ENCODE measurements at places on chromosomes 2 and 18.

- no peak for DNase-seq
Measured at GRCh38 chr2:18630101-18630500, 40.7 kb upstream of the NT5C1B start.

DNA sequence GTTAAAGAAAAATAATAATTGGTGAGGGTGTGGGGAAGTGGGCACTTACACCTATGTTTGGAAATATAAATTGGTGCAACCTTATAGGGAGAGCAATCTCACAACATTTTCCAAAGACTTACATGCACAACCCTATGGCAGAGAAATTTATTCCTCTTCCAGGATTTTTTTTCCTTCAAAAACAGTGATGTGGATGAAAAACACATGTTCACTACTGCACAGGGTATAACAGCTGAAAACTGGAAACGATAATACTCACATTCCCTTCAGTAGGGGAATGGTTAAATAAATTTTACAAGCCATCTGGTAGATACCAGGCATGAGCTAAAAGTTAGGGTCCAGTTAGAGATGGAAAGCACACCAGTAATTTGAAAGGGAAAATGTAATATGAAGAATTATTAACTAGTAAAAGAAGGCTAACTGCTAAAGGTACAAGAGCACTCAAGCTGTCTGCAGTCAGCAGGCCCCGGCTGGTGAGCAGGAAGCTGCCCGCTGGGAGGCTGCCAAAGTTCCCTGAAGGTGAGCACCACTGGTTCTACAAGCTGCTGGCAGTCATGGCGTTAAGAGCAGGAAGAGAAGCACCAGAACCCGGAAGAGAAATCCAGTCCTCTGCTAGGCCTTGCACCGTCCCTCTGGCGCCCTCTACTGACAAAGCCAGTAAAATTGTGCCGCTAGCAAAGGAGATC lies 28.4 kb upstream of the CASP8 start:
- peak; percentile 71 for DNase-seq

- DNase-seq, result no peak
Measured at GRCh38 chr18:69631281-69631680, 230.6 kb downstream of the DOK6 start.

GRCh38 chr2:24490181-24490689 lies 819 bp upstream of the NCOA1 start:
- DNase-seq, result no peak

GRCh38 chr2:153145470-153145978 lies 333.0 kb downstream of the RPRM start:
- no peak for DNase-seq

GRCh38 chr18:37714691-37715090 lies 149.1 kb upstream of the CELF4 start:
- DNase-seq, result no peak

DNA sequence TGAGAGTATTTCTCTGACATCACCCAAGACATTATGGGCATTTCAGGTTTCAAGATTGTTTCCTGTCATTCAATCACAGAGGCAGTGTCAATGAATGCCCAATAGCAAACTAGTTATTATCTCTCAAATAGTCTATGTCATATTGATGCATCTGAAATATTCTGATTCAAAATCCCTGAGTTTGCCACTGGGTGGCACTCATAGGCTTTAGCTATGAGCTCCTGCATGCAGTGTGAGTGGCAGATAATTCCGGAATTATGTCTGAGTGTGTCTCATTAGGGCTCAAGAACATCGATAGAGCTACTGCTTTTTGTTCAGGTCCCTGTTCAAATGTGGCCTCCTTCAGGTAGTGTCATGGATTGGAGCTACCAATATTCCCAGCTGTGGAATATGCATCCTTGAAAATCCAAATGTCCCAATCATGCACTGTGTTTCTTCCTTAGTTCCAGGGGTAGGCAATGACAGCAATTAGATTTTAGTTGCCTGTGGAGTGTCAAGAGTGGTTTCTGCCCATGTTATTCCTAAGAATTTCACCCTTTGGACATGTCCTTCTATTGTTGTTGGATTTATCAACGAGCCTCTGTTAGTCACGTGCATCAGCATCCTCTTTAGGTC lies 7.8 kb upstream of the OR6B3 start:
- DNase-seq, result no peak

DNA sequence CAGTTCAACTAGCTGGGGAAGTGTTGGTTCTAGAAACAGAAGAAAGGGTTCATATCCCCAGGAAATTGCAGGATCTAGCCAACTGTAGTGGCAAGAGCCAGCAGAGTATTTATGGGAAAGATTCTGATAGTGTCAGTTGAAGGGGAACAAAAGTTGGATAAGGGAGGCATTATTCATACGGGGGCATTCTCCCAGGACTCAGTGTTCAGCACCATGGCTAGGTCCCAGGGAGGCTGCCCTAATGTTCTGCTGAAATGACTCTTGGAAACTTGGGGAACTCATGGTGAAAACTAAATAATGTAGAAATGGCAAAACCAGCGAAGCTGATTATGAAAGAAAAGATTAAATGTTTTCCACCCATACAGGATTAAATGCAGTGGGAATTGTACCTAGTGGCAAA lies 543.7 kb downstream of the TRIB2 start:
- DNase-seq, result no peak

GRCh38 chr2:224816816-224817215 lies 100.7 kb upstream of the CCDC195 start:
- no peak for DNase-seq

- DNase-seq, result peak; percentile 49
Measured at GRCh38 chr2:233413559-233414272, 59.4 kb downstream of the DGKD start.

GRCh38 chr2:240911641-240912265 lies 5.6 kb downstream of the CROCC2 start:
- DNase-seq, result no peak

DNA sequence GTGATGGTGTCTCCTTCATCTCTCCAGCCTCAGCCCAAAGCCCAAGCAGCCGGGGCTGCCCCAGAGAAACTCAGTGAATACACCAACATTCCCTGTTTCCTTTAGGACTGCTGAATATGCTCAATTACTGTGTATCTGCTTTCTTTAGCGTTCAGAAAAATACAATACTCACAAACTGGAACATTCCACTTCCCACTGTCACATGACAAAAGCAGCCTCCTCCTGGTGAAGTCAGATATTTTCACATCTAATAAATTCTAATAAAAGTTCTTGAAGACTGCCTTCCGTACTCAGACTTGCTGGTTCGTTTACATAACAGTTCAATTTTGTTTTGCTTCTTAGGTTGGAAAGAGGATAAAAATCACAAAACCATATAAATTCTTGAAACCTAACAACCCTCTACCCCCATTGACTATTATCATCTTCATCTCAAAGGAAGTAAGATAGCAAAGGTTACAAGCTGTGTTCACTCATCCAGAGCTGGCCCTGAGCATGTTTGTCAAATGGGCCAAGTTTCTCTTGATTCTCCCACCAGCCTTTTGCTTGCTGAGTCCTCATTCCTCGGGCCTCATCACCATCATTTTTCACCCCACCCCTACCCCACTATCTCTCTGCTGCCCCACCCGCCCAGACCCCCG lies 190.8 kb upstream of the HNRNPA3 start:
- DNase-seq, result no peak

GRCh38 chr18:35137632-35138031 lies 96.4 kb downstream of the MAPRE2 start:
- no peak for DNase-seq

DNA sequence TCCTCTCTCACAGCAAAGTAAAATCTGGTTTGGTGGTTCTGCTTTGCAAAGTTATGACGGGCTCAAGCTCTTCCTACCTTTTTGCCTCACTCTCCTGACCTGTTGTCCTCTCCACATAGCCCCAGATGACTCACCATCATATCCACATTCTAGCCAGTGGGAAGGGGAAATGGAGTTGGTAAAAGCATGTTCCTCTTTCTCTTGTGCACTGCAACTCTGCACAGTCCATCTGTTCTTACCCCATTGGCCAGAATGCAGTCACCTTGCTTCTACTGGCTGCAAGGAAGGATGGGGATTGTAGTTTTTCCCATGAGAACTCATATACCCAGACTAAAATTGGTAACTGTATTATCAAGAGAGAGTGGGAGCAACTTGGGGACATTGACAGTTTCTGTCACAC lies 50.4 kb upstream of the SMIM21 start:
- DNase-seq, result no peak

All from hypothalamus (tissue), 51 donors.